ENCODE measurements at places on chromosomes 12 and 14.

DNA sequence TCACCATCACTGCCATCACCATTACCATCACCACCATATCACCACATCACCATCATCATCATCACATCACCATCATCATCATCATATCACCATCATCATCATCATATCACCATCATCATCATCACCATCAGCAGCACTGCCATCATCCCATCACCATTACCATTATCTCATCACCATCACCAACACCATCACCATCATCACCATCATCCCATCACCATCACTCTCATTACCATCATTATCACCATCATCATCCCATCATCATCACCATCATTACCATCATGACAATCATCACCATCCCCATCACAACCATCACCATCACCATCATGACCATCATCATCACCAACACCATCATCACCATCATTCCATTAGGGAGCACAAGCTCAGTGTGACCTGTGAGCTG, 318.0 kb downstream of the ADGRD1 start:
- DNase-seq, result no peak

DNA sequence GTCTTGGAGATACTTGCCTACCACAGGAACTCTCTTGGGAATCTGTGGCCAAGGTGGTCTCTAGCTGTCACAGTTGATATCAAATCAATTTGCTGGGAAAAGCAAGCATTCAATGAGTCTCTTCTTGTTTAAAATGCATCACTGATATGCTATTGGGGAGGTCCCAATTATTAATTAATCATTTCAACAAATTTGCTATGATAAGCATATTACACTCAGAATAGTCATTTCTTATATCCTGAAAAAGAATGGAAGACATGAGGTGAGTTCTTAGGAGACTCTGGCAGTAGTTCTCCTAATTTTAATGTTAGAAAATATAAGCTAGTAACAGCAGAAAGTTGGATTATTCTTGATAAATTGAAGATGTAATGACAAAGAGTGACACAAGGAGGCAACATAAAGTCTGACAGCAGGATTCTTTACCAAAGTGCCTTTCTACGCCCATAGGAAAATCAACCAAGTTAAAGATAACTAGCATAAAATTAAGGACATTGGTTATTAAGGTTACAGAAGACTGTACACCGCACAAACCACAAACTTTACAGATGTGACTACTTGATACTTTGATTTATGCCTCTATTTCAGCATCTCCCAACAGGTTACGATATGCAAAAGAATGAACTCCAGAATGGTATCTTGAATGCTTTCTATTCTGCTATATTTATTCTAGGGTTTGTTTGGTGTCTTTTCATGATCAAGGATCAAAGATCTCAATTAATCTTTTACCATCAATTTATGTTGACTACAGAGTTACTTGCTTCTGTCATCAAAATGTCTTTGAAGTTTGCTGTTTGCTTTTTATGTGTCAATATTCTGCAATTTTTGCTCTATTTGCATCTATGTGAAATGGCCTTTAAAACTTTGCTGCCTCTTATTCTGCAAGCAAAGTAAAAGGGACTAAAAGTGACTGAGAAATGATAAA, 349.6 kb upstream of the CLEC14A start:
- no peak for DNase-seq

DNA sequence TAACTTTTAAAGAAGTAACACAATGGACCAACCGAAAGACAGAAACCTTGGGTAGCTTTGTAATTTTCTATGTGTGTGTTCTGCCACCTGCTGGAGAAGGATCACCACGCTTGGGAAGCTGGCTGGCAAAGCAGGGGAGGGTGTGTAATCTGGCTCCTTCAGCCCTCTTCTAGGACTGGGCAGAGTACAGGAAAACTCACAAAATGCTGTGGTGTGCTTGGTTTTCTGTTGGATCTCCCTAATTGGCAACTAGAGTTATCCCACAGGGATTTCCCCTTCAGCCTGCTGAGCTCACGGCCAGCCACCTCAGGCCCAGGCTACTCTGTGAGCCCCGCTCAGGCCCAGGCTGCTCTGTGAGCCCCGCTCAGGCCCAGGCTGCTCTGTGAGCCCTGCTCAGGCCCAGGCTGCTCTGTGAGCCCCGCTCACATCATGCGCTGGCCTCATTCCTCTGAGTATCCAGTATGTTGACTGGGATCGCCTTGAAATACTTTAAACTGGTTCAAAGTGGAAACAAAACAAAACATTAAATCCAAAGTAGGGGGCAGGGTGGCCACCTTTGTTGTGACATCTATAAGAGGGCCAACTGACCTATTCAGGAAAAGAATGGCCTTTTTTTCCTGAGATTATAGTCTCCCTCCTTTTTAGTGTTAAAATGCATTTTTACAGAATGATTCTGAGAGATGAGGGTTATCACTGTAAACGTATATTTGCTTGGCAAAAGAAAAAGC, 52.0 kb upstream of the RNU6-8 start:
- peak; percentile 83 for DNase-seq

GRCh38 chr14:39319381-39319780, 85.7 kb downstream of the MIA2 start:
- no peak for DNase-seq

DNA sequence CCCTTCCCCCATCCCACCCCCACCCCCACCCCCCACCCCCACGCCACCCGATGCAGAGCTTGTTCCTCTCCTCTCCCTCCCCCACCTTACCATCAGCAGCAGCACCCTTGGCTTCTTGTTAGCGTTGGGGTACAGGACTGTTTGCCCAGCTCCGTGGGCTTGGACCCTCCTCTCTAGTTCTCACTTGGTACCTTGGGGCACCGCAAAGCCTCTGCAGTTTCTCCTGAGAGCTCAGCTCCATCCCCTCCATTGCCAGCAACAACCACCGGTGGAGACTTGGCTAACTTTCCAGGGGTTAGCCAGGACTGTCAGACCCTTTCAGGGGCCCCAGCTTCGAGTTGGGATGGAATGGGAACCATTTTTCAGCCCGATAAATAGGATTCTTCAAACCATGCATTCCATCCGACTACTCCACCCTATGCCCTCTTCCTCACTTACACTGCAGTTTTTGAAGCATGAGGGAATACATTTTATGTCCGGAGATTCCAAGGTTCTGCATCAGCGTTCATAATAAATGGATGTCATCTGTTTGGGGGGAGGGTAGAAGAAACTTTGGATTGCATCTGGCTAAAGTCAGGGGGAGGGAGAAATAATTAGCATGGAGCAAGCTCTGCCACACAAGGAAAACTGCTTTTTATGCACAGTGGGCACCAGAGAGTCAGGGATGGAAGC, 1.1 kb downstream of the SCN8A start:
- DNase-seq, result no peak

DNA sequence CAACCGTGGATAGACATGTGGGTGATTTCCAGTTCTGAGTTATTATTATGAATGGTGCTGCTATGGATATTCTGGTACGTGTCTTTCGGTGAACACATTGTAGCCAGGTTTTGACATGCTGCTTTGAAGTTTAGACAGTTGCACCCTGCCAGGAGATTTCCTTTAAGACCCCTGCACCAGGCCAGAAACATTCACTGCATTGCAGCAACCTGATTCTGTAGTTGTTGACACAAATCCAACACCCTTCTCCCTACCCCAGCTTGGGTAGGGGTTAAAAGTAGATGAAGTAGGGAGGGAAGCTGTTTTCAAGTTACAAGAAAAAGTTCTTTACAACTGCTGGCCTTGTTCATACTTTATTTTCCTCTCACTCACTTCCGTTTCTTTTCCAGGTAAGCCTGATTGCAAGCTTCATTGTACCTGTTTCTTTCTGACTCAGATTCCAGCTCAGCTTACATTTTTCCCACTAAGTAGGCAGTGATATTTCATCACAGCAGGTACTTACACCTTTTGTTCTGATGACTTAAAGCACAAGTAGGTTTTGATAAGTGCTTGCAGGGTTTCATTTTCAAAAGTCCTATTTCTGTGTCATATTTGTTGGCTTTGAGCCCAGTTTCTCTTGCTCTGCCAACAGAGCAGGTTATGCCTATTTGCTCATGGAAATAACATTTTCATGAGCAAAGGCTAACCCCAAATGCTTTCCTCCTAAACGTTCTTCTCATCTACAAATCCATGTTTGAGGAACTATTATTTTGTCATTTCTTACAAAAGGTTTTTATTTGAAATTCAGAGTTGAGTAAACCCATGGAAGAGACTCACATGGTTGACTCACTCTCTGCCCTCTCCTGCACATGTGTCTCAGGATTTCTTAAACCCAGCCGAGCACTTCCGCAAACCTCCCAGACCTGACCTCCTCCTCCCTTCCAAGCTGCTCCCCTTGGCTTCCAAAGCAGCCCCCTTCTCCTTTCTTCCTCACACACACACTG, 12.1 kb upstream of the LTA4H start:
- DNase-seq, result no peak

GRCh38 chr12:89236237-89236636, 116.1 kb downstream of the DUSP6 start:
- no peak for DNase-seq

DNA sequence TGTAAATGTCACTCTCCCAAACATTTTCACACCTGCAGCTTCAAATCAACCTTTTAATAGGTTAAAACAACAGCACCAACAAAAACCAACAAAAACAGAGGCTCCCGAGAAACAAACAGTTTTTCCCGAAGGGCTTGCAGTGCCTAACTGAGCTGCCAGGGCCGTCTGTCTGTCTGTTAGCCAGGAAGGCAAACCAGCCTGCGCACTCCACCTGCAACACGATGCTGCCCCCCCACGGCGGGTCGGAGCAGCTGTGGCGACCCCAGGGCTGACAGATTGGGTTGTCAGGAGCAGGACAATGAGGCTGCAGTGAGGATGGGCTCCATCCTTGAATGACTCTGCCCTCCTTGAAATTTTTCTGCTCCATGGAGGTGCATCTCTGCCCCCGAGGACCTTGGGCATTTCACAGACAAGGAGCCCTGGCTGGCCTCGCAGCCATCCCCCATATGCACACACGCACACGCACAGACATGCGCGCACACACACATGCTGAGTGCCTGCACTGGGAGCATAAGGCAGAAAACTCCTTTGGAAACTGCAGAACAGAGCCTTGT, 2.6 kb downstream of the RTL1 start:
- DNase-seq, result no peak

- DNase-seq, result no peak
Observed at GRCh38 chr14:49692193-49692757, 645 bp upstream of the KLHDC1 start.

GRCh38 chr14:68841016-68841809, 48.3 kb upstream of the ZFP36L1 start:
- DNase-seq, result no peak
